ENCODE measurements at places on chromosomes 4 and X.

GRCh38 chr4:187663076-187663475 is 332.5 kb upstream of the ZFP42 start:
- DNase-seq = no peak

- DNase-seq = no peak
Measured at GRCh38 chrX:154490021-154490413, 412 bp downstream of the SLC10A3 start.

GRCh38 chrX:110722135-110722534 is 73.5 kb downstream of the CHRDL1 start:
- DNase-seq = no peak

DNA sequence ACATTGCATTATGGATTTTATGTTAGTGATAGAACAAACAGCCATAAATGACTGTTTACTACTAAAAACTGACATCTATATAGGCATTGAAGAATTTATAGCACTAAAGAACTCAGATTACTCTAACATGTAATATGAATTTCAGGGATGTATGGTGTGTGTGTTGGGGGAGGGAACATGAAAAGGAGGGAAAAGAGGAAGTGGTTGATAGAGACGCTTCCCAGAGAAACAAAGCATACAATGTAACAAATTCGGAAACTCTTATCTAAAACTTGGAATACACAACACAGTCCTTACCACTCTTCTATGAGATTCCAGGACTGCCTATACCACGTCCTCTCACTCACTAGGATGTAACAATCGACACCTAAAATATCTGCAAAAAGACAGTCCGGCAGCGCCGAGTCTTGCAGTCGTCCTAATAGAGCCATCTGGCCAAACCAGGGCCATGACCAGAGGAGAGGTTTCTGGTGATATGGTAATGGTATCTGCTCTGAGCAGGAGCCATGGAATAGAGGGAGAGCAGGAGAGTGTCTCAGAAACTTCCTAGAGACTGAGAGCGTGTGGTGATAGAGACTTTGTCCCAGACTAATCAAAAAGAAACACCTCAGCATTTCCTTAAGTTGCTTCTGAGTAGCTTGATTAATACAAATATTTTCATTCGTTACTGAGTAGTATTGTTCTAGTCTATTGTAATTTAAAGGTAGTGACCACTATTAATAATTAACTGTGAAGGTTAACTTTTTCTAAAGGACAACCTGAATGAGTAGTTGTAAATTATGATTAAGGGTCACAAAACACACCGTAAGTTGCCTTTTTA is 251.9 kb upstream of the ETNPPL start:
- DNase-seq = no peak

GRCh38 chr4:2081540-2081939 is 22.4 kb downstream of the NAT8L start:
- no peak for DNase-seq

DNA sequence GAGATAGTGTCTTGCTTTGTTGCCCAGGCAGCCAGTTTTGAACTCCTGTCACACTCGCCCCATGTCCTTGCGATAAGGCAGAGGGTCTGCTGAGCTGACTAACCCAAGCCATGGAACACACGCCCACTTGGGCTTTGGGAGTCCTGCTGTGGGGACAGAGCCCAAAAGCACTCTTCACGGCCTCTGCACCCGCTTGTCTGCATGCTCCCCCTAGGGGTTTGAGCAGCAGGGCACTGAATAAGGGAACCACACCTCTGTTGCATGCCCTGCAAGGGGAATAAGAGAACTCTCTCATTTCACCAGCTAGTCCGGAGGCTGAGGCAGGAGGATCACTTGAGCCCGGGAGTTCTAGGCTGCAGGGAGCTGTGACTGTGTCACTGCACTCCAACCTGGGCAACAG is 166.0 kb downstream of the STAG2 start:
- DNase-seq = no peak

DNA sequence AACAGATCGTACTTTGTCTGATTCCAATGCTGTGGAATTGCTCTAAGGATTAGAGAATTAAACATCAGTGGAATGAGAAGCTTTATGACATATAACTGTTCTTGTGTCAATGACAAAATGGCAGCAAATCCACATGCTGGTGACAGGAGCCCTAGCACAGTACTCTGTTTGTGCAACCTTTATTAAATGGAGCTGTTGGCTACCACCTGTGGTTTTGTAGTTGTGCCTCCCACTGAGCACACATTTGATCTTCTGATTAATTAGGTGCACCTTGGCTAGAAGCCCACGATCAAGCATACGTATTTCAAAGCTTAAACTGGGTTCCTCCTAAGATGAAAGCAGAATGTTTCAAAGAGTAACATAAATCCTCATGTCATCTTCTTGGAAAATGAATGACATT is 394.0 kb upstream of the IGFBP7 start:
- no peak for DNase-seq

- no peak for DNase-seq
Measured at GRCh38 chr4:89214308-89214707, 93.3 kb downstream of the GPRIN3 start.

DNA sequence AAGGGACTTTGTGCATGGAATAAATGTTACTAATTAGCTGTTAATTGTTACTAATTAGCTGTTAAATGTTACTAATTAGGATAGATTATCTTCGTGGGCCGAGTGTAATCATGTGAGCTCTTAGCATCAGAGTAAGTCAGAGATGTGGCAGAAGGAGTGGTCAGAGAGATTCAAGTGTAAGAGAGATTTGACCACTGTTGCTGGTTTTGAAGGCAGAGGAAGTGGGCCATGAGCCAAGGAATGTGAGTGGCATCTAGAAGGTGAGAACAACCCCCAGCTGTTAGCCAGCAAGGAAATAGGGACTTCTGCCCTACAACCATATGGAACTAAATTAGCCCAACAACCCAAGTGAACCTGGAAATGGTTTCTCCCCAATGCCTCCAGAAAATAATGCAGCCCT is 28.2 kb downstream of the ODAPH start:
- DNase-seq = no peak

DNA sequence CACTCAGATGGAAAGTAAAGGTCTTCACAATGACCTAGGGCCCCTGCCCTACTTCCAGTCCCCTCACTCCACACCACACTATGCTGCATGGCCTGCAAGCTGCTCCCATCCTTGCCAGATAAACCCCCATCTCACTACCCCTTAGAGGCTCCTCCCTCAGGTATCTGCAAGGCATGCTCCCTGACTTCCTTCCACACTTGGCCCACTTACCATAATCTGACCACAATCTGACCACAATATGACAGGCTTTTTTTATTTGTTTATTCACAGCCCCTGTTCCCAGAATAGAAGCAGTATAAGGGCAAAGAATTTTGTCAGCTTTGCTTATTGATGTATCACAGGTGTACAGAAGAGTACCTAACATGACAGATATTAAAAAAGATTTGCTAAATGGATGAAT is 124.7 kb downstream of the CAMK2D start:
- no peak for DNase-seq

DNA sequence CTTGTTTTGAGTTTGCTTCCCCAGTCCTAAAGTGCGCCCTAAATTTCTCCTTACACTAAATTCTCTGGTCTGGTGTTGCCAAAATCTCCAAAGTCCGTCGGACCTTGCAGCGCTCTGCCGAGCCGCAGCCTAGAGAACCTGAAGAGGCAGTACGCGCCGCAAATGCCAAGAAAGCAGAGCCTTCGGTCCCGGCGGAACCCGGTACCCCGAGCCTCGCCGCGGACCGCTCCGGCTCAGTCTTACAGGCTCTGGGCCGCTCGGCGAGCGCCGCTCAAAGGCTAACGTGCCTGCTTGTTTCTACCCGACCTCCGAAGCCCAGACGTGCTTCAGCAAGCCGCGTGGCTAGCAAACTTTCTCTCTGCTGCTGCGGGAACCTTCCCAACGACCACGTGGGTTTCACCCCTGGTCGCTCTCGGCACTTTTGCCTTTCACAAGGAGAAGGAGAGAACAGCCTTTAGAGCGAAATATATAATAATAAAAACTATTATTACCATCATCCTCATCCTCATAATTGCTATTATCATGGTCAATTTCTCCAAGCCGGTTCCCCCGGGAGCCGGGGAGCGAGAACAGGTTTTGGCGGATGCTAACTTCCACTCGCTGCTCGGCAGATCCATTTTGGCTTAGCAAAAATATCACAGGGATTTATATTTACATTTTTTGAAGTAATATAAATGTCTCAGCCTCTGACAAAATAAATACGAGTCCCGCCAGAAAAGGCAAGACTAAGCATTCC is 2.2 kb upstream of the HTR2C start:
- no peak for DNase-seq

DNA sequence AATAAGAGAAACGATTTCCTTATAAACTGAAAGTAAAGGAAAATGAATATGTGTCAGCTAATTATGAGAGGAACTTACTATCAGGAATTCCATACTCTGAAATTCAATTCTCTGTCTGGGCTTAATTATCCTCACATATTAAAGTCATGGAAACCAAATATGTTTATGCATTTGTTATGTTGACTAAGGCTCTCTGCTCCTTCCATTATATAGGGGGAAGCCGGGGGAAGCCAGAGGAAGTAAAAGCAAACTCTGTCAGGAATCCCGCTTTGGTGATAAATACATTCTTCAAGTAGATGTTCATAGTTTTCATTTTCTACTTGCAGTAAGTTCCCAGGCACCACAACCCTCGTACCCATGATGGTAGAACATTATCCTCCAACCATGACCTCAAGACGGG is 142.8 kb upstream of the VCX2 start:
- DNase-seq = no peak

All from activated T-helper 1 cell treated with anti-CD3 and anti-CD28 coated beads, Interleukin-2, amount 50 U/mL, for 16 hours (primary cell).